Iris pigment epithelial cell (primary cell): ENCODE measurements at places on chromosomes 7 and 10.
A peak's percentile ranks its signal among the peaks of the same experiment; 100 is the strongest.

GRCh38 chr10:70169649-70170364 lies 507 bp downstream of the SAR1A start:
- no peak for DNase-seq

DNA sequence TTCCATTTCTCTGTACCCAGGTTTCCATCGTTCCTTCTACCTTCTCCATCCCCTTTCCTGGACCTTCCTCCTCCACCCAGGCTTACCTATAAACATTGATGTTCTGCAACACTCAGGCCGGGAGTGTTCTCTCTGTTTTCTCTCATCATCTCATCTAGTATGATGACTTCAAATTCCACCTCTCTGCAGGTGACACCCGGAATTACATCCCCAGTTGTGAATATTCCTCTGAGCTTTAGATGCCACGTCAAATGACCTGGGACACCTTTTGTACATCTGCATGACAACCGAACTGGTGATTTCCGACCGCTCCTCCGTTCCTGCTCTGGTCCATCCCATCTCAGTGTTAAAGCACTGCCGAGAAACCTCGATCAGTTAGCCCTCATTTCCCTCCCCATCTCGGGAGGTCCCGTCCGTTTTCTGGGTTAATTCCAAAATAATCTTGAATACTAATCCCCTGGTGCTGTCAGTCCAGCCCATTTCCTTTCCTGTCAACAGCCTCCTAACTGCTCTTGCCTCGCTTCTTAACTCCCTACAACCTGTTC lies 76.7 kb upstream of the SAMD8 start:
- DNase-seq, result no peak

GRCh38 chr7:19690736-19691135 lies 18.1 kb downstream of the POLR1F start:
- no peak for DNase-seq

- peak; percentile 58 for DNase-seq
Observed at GRCh38 chr7:100602889-100603725, 944 bp downstream of the PCOLCE start.

- peak; percentile 38 for DNase-seq
Observed at GRCh38 chr7:30594048-30594539, 584 bp upstream of the GARS1 start.

GRCh38 chr7:130894146-130894908 lies 160.3 kb upstream of the KLF14 start:
- DNase-seq, result peak; percentile 77

DNA sequence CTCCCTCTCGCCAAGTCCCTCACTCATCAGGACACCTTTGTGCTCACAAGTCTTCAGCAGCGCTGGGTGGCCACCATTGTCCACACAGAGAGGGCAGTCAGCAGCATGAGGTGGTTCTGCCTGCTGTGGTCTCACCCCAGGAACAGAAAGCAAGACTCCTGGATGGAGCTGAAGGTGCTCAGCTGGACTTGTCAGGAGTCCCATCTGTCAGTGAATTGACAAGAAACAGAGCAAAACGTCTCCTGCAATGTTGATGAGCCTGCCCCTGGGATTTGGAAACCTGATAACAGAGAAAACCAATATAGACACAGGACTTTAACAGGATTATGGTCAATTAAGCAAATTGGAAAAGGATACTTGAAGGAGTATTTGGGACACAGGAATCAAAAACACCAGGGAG lies 122.2 kb upstream of the PRSS58 start:
- DNase-seq, result no peak

- DNase-seq, result peak; percentile 72
Observed at GRCh38 chr10:29857843-29858701, 201.3 kb downstream of the JCAD start.

GRCh38 chr10:1168763-1169162 lies 112.6 kb downstream of the WDR37 start:
- DNase-seq, result no peak

DNA sequence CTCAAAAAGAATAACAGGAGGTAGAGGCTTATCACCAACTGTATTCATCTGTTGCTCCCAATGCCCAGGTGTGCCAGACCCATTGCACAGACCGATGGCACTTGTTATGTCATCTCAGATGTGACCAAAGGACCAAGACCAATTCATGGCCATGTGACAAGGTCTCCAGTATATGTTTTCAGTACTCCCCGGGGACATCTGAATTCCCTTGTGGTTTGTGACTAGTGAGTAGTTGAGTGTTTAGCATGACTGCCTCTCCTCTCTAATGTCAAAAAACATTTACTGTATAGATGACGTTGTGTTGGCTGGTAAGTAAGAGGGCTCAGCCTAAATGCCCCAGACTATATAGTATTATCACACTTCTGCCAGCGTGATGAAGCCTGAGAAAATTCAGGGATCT lies 202.1 kb upstream of the SMIM30 start:
- no peak for DNase-seq

DNA sequence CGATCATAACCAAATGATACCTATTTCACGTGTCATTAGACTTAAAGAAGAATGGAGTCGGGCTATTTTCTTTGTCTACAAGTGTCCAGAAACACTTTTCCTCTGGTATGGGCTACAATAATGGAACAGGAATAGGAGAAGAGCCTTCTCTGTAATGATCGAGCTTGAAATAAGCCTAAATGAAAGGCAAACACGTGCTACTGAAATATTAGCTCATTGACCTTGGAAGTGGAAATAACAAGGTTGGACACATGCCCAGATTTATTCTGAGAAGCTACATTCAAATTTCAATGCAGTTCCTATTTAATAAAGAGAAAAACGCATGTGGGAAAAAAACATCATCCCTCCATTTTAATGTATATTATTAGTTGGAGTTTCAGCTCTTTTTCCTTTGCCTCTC lies 254.7 kb upstream of the PTER start:
- no peak for DNase-seq

DNA sequence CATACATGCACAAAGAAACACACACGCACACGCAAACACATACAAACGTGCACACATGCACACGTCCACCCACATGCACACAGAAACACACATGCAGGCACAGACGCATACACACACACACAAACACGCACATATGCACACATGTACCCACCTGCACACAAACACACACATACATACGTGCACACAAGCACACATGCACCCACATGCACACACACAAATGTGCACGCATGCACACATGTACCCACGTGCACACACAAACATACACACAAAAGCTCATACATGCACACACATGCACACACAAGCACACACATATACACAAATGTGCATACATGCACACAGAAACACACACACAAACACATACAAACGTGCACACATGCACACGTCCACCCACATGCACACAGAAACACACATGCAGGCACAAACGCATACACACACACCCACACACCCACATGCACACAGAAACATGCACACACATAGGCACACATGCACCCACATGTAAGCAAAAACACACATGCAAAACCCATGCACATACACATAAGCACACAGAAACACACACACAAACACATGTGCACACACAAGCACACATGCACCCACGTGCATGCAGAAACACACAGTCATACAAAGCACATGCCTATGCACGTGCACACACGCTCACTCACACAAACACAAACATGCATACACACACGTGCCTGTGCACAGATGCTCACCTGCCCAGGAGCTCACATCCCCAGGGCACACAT lies 44.8 kb downstream of the FOXL3 start:
- DNase-seq, result no peak

DNA sequence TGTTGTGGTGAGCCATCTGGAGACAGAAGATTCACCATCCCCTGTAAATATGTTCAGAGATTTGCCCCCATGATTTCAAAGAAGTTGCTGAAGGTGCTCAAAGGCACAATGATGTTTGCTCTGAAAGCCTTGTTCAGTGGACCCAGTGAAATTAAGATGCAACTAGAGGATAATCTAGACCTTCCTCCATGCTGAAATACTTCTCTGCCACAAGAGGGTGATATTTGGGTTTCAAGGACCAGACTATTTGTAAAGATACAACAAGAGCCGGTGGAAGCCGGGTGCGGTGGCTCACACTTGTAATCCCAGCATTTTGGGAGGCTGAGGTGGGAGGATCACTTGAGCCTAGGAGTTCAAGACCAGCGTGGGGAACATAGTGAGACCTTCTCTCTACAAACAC lies 13.5 kb upstream of the MSRB2 start:
- peak; percentile 28 for DNase-seq

- no peak for DNase-seq
Observed at GRCh38 chr7:147859486-147859885, 731.1 kb upstream of the C7orf33 start.

DNA sequence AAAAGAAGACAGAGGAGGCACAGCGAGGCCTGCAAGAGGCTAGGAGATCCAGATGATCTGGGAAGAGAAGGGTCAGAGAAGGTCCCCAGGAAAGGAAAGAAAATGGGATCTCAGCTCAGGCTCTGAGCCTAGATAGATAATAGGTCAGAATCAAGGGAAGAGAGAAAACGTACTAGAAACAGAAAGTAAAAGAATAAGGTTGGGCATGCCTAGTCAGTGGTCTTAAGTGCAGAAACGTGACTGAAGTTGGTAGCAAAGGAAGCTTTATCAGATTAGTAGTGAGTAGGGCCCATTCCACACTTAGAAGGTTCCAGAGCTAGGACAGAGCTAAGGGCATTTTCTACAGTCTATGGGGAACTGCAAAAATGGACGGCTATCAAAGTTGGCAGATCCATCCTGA lies 84.8 kb upstream of the ASAH2 start:
- DNase-seq, result no peak

DNA sequence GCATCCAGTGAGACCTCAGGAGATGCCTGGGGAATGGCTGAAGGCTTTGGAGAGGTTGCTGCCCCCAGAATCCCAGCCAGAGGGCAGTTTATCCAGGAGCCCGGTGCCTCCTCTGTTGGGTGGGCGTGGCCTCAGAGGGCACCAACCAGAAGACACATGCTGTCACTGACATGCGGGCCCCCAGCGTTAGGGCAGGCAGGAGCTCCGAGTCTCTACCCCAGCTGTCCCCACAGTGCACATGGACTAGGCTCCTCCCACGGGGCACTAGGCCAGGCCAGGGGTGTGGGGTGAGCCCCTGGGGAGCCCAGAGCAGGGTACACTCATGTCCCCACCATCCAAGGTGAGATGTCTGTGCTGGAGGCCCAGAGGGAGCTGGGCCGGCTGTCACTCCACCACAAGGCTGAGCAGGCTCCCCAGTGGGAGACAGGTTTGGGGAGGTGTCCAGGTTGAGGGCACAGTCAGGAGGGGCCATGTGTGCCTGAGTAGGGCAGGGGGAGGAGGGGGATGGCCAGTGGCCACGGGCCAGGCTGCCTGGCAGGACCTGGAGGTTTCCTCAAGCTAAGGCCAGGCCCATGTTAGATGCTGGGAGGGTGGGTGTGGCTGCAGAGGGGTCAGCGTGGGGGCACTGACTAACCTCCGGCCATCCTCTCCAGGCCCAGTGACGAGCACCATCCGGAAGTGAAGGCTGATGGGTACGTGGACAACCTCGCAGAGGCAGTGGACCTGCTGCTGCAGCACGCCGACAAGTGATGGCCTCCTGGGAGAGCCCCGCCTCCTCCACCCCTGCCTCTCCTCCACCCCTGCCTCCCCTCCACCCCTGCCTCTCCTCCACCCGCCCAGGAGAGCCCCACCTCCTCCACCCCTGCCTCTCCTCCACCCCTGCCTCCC lies 131.3 kb downstream of the FAM53B start:
- peak; percentile 76 for DNase-seq

DNA sequence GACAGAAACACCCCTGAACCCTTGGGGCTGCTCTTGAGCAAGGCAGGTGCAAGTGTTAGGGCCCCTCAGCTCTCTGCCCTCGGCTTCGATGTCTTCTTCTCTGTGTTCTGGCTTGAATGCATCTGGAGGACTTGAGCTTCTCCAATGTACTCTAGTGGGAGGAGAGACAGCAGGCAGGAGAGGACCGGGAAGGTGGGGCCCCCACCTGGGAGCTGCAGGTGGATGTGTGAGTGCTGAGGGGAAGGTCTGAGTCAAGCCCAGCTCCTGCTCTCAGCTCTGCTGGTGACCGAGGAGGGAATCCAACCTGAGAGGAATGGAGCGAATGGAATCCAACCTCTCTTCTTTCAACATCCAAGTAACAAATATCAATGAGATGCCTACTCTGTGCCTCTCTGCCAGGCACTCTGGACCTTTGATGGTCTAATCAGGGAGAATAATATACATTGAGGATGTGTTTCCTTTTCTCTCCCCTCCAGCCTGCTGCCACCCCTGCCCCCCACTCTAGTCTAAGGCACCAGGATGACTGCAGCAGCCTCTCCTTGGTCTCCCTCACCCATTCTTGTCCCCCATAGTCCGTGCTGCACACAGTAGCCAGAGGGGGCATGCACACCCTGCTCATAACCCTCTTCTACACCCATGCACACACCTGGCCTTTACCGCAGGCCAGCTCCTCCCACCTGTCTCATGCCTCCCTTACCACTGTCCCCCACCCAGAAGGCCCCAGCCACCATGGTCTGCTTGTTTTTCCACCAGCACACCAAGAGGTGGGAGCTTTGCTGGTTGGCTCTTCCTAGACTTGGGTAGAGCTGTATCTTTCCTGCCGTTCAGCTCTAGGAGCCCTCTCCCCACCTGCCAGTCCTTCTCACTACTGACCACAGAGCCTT lies 13.6 kb downstream of the TBATA start:
- DNase-seq, result no peak

- DNase-seq, result no peak
Observed at GRCh38 chr7:24764972-24765744, 7.9 kb upstream of the GSDME start.

GRCh38 chr10:70931168-70931815 lies 42.9 kb upstream of the PCBD1 start:
- DNase-seq, result peak; percentile 64

- DNase-seq, result no peak
Observed at GRCh38 chr10:3178042-3178441, 5.5 kb upstream of the PITRM1 start.

DNA sequence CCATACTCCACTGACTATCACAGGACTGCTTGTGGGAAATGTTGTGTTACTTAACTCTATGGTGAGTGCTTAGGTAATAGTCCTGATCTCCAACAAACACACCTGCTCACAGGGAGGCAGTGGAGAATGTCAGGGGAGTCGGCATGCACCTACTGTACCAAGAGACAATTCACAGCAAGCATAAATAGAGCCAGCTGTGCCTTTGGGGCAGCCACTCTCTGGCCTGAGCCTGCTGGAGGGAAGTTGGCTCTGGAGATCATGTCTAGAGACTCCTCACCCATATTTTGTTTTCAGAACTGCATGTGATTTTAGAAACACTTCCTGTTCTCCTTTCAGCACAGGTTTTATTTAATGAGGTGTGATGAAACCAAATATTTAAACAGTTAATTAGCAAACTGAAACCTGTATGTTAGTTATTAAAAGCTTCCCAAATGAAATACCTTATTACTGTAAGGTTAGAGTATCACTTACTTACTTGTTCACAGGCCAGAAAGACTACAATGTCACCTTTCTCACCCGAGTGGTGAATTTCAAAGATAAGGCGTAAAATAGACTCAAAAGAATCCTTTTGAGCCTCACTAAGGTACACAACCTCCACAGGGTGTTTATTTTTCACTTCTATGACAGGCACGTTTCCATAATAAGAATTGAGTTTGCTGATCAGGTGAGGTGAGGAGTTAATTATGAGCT lies 21.8 kb downstream of the DHX32 start:
- no peak for DNase-seq
